Myocyte (in vitro differentiated cells): ENCODE measurements at places on chromosomes 12 and 14.
A peak's percentile ranks its signal among the peaks of the same experiment; 100 is the strongest.

DNA sequence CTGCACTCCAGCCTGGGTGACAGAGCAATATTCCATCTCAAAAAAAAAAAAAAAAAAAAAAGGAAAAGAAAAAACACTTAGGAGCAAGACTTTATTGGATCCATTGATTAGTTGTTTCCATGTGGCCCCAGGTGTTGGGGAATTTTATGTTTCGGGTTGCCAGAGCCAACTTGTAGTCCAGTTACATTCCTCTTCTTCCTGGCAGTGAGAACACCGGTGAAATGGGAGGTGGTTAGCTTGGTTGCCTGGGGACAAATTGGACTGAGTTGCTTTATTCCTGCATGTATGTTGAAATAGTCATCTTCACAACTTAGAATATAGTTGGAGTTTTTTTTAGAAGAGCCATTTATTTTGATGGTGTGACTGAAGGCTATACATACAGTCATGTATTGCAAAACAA is 12.6 kb downstream of the RCOR1 start:
- no peak for DNase-seq

- no peak for DNase-seq
Measured at GRCh38 chr14:34466691-34467090, 4.7 kb upstream of the SPTSSA start.

GRCh38 chr12:55737581-55738122 is 5.3 kb upstream of the GDF11 start:
- DNase-seq: peak; percentile 50

DNA sequence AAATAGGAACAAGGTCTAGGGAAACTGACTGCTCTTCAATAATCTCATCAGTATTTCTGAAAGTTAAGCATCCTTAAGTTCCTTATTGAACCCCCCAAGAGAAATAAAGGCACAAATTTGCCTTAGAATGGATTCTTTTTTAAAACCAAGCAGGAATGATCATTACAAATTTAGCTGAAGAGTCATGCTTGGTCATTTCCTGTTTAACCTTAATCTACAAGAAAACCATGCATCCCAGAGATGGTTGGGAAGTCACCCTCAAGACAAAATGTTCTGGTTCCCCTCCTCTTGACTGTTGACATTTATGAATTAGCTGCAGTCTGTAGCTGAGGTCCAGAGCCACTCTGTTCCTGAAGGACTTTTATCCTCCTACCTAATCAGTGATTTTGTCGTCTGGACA is 291.8 kb upstream of the G2E3 start:
- no peak for DNase-seq

DNA sequence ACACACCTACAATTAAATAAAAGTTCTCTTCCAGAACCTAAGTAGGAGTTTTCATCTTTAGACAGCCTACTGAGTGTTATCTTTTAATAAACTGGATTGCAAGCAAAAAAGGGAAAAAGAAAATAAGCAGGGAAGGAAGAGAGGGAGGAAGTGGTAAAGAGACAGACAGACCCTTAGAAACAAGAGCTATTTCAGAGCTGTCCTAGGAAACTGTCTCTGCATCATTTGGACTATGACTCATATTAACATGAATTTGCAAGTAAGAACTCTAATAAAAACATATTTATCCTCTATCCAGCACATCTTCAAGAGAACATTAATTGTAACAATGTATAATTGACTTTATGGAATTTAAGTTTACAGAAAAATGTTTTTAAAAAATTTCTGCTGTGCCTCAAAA is 438.8 kb upstream of the USP15 start:
- no peak for DNase-seq

GRCh38 chr12:52837413-52837741 is 3.3 kb upstream of the KRT79 start:
- DNase-seq: peak; percentile 70

DNA sequence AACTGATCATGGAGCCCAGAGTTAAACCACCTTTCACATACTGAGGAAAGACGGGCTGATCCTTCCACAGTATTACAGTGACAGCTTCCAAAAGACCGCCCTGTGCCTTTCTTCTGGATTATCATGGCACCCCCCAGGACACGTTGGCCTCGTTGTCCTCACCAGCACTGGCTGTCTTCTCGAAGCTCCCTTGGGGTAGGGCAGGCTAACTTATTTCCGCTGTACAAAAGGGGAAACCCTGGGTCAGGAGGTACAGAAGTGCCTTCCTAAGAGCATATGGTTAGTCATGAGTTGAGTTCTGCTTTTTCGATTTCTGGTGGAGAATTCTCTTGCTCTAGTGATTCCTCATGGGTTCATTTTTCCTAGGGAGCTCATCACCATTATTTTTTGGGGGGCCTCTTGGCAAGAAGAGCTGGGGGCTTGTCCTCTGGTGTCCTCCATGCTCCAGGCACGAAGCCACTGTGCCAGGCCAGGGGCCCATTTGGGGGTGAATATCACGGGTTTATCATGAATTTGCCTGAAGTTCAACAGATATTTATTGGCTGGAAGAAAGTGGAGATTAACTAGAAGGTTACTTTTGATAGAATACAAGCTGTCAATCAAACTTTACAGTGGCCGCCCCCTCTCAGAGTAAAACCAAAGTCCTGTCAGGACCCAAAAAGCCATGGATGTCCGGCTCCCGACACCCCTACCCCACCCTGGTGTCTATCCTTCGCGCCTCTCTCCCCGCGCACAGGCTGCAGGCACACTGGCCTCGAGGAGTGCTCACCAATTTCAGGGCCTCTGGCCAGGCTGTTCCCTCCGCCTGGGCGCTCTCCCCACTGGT is 8.8 kb upstream of the TRAF3 start:
- DNase-seq: no peak

- DNase-seq: peak; percentile 54
Measured at GRCh38 chr14:24818058-24818822, 184.2 kb upstream of the GZMB start.

DNA sequence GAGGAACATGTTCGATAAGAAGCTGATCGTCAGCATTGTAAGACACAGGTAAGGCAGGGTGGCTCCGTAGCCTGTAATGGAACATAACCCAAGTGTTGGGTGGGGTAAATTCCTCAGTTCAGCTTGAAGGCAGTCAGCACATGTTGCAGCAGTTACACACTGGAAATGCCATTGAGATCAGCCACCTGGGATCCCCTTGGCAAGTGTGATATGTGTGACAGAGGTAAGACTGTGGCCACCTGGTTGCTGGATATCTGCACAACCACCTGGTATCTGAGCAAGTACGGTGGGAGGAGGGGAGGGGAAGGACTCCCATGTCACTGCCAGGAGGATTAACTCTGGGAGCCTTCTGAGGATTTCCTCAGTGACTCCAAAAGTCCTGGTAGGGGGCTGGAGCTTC is 158.0 kb upstream of the CAND1 start:
- DNase-seq: no peak

- DNase-seq: no peak
Measured at GRCh38 chr14:56294128-56294527, 175.9 kb downstream of the PELI2 start.

- DNase-seq: peak; percentile 69
Measured at GRCh38 chr12:18158774-18159557, 69.0 kb upstream of the RERGL start.

GRCh38 chr12:40711121-40711520 is 18.9 kb downstream of the CNTN1 start:
- DNase-seq: no peak

- peak; percentile 64 for DNase-seq
Measured at GRCh38 chr14:63770187-63770807, 42.4 kb upstream of the SGPP1 start.

- DNase-seq: no peak
Measured at GRCh38 chr14:26286081-26286912, 311.5 kb downstream of the NOVA1 start.

GRCh38 chr14:51929910-51930682 is 59.2 kb upstream of the RTRAF start:
- no peak for DNase-seq

DNA sequence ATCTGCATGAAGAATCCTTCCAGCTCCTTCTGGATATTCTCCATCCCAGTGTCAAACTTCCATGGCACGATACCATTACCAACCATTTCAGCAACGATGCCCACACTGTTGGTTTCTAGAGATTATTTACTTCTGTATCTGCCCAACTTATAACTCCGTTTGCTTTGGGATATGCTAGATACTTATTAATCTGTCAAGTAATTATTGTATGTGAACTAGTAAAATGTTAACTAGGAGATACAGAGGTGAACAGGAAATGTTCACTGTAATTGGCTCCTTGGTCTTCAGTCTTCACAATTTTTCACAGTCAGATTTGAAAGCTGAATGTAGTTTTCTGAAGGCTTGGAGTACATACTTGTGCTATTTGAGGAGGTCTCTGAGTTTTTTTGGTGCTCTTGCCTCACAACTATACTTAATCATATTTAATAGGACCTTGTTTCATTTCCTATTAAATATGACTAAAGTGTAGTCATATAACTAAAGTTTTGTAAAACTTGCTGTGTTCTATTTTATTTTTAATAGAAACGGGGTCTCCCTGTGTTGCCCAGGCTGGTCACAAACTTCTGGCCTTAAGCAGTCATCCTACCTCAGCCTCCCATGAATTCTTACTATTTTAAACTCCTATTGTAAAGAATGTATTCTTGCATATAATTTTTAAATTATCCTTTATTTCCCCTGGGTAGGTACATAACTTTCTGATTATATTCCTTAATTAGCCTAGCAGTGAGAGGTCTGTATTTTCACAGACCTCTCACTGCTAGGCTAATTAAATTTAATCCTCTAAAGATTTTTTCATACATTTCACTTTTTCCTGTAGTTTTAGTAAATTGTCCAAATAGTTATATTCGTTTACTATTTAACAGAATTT is 79.7 kb downstream of the FGD4 start:
- DNase-seq: no peak

DNA sequence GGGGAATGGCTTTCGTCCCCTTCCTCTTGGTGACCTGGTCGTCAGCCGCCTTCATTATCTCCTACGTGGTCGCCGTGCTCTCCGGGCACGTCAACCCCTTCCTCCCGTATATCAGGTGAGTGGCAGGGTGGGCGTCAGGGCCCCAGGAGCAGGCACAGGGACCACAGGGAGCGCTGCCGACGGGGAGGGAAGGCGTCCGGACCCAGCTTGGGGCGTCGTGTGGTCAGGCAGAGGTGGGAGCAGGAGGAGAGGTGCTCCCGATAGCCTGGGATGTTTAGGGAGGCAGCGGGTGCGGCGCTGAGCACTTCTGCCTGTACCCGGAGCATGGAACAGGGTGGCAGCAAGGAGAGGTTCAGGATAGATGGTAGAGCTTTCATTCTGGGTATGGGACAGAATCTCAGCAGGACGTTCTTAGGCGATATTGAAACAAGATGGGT is 444 bp downstream of the DRAM1 start:
- DNase-seq: no peak

DNA sequence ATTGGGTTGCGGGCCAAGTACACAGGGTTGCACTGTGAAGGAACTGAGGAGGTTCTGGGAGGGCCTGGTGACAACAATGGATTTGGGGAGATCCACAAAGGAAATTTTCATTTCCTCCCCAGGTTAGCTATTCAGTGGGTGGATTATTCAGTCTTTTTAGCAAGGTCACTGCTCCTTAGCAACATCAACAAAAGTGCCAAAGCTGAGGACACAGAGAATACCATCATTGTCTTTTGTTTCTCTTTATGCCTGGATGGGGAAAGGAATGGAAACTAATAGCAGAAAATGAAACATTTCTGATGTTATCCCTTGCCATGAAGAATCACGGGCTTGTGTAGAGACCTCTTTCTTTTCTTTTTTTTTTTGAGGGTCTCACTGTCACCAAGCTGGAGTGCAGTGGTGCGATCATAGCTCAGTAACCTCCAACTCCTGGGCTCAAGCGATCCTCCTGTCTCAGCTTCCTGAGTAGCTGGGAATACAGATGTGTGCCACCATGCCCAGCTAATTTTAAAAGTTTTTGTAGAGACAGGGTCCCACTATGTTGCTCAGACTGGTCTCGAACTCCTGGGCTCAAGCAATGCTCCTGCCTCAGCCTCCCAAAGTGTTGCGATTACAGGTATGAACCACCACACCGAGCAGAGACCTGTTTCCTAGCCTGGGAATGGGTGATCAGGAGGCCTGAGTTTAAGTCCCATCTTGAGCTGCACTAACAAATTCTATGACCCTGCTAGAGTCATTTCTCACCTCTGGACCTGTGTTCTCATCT is 6.5 kb downstream of the PPP1R3E start:
- no peak for DNase-seq

- DNase-seq: no peak
Measured at GRCh38 chr12:67927324-67927723, 61.9 kb upstream of the IFNG-AS1 start.

GRCh38 chr12:88258396-88258795 is 116.3 kb downstream of the TMTC3 start:
- no peak for DNase-seq

DNA sequence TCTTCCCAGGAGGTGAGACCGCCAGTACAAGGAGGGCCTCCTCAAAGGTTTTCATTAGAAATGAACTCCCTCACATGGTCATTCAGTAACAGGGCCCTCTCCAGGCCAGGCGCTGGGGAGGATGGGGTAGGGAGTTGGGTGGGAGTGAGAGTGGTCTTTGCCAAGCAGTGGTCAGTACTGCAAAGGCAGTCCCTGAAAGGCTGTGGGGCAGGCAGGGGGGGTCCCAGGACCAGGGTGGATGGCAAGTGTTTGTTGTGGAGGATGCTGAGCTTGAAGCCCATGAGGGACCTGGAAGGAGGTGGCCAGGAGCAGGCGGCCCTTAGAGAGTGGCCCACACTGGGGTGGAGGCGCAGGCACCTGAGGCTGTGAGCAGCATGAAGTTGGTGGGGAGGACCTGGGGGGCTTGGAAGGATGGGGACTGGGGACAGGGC is 26.1 kb downstream of the CEP170B start:
- DNase-seq: no peak

DNA sequence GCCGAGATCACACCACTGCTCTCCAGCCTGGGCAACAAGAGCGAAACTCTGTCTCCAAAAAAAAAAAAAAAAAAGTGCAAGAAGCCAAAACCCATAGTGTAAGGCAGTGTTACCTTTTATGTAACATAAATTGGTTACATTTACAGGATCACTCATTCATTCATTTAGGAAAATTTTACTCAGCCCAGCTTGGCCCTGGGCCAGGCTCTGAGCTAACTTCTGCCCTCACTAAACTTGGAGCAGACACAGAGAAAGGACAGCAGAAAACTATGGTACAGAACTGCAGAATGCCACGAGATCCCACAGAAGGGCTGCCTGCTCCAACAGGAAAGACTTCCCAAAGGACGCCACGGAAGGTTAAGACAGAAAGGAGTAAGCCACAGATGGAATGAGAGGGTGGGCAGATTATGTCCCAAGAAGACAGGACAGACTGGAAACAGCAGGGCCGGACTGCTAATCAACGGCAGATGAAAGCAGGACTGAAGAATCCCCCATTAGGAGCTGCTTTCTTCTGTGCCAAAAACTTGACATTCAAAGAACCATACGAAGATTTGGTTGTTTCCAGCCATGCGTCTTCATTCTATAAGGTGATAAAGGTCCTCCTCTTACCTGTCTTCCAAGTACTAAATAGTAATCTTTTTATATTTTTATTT is 18.9 kb downstream of the PPP1R13B start:
- DNase-seq: peak; percentile 2

GRCh38 chr12:120247183-120247582 is 18.3 kb downstream of the PXN start:
- DNase-seq: peak; percentile 74

GRCh38 chr14:98183556-98183955 is 1088.4 kb downstream of the BCL11B start:
- no peak for DNase-seq

GRCh38 chr12:47039756-47040155 is 39.7 kb upstream of the PCED1B start:
- DNase-seq: no peak
